DMS153 (cell line): ENCODE measurements at places on chromosomes 1 and 21.

GRCh38 chr1:6538956-6539355, 15.4 kb downstream of the NOL9 start:
- DNase-seq, result no peak

GRCh38 chr21:14591882-14592281, 45.8 kb upstream of the SAMSN1 start:
- DNase-seq, result no peak

- no peak for DNase-seq
Measured at GRCh38 chr1:89519779-89520358, 4.8 kb upstream of the LRRC8B start.

- no peak for DNase-seq
Measured at GRCh38 chr1:109730666-109731065, 10.2 kb downstream of the GSTM3 start.

- DNase-seq, result no peak
Measured at GRCh38 chr21:37987668-37988067, 71.4 kb upstream of the KCNJ6 start.

DNA sequence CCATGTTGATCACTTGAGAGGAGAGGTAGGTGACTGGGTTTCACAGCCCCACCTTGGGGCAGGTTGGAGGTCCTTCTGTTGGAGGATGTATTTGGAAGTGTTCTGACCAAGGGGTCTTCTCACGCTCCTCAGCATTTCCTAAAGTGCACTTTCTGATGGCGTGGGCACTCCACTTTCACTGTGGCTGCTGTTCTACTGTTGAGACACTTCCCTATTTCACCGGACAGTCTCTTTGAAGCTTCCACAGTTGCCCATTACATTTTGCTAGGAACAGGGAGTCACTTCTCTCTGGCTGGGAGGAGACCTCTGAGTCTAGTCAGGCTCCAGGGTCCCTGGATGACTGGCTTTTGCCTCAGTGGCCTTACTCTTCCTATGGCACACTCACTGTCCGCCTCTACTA, 180.0 kb upstream of the LMO4 start:
- DNase-seq, result no peak

DNA sequence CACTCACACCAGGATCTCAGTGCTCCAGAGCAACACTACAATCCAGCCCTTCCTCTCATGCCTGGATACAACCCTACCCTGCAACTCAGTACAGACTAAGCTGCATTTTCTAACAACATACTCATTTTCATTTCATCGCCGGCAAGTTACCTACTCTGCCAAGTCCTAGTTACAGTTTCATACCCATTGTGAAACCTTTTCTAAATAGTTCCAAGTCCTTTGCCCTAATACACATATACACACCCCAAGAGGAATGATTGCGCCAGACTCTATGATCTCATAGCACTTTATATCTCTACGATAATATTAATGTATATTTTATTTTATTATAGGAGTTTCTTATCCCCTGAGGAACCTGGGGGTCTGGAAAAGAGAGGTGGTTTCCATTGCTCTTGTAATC, 122.4 kb downstream of the LMX1A start:
- DNase-seq, result no peak

DNA sequence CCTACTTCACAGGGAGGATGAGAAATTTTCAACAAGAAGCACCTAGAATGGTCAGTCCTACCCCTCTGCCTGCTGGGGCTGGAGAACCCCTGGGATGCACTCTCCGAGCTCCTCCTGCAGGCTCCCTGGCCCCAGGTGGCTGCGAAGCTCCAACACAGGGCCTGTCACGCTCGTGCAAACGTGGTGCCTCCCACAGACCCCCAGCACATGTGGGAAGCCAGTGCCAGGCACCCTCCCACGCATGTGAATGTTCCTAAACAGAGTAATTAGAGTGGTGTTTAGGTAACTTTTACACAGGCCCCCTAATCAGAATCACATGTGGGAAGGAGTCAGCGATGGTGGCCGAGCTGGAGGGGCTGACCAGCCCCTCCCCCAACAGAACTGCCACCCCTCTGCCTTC, 28.4 kb downstream of the GLIS1 start:
- no peak for DNase-seq

DNA sequence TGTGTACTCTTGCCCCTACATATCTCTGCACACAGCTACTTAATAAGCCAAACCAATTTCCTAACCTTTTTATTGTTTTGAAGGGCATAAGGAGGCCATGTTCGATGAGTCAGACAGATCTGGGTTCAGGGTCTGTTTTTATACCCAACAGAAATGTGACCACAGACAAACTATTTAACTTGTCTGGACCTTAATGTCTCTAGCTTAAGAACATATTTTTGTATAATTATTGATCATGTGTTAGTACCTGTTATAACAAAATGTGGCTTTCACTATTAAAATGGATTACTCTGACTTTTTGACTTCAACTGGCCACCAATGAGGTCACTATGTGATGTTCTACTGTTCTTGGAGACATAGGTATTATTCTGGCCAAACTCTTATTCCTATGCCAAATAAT, 507.8 kb upstream of the USP24 start:
- DNase-seq, result no peak

DNA sequence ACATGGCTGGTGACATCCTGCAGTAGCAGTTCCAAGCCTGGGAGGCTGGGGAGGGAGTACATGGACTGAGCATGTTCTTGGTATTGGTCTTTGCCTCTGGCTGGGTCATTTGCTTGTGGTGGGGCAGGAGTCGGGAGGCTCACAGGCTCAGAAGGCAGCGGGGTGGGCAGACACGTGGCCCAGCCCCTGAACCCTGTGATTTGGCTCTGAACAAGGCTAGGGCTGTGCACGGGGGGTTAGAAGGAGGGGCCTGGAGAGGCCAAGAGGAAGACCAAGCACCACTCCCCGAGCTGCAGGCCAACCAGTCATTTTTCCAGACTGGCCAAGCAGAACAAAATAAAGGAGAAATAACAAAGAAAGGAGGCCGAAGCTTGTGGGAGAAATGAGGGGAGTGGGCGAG, 9.7 kb upstream of the PRELP start:
- peak; percentile 57 for DNase-seq
